GM23338 (cell line): ENCODE measurements at places on chromosomes 6 and 20. TPM values are rescaled to one million over a fixed set of nuclear protein-coding genes. Genes with fewer than 3 reads are reported as not detected.

GRCh38 chr20:34754611-34755010 is 50.5 kb downstream of the TP53INP2 start:
- H3K27ac ChIP-seq = 0 out of 2 replicates have a peak overlapping the region, but pooled peaks have one; percentile 7
- H3K36me3 ChIP-seq = 0 out of 2 replicates have a peak, but pooled peaks cover 8% of the 10 kb centered on the region
- no peak overlapping the region for H3K4me3 ChIP-seq
- H3K4me1 ChIP-seq = no peaks in the 10 kb centered on the region

The PHACTR1 gene
- 11.7 and 19.3 TPM in 2 replicates for total RNA-seq

GRCh38 chr6:1574083-1574761 is 35.5 kb upstream of the FOXC1 start:
- no peaks in the 10 kb centered on the region for H3K27me3 ChIP-seq
- no peak overlapping the region for H3K4me3 ChIP-seq
- DNase-seq = no peak
- H3K27ac ChIP-seq = no peak overlapping the region

DNA sequence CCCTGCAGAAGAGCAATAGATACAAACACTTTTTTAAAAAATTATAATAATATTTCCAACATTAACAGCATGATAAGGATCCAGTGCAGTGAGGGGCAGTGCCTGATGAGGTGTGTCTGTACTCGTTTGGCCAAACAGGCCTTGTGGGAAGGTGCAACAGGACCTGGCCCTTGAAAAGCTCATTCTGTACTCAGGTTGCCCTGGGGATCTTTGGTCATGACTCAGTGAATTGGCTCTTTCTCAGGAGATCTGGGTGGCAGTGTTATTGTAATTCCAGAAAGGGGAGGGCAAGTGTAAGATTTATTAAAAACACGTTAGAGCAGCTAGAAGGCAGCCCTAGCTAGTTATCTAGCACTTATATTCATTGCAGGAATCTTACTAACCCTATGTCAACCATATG is 2.9 kb upstream of the SPINT3 start:
- no peak for DNase-seq
- no peak overlapping the region for H3K4me3 ChIP-seq
- no peak overlapping the region for H3K27ac ChIP-seq
- no peaks in the 10 kb centered on the region for H3K36me3 ChIP-seq
- H3K4me1 ChIP-seq = no peaks in the 10 kb centered on the region

The KHDC1L gene
- total RNA-seq = not detected in 2 replicates

The MICA gene
- total RNA-seq = 18.2 and 22.7 TPM in 2 replicates

GRCh38 chr6:94673251-94673650 is 904.1 kb upstream of the MANEA start:
- H3K4me1 ChIP-seq = no peaks in the 10 kb centered on the region
- H3K36me3 ChIP-seq = no peaks in the 10 kb centered on the region
- DNase-seq = no peak
- no peak overlapping the region for H3K4me3 ChIP-seq

- H3K4me3 ChIP-seq = no peak overlapping the region
- no peaks in the 10 kb centered on the region for H3K27me3 ChIP-seq
- peaks cover 4% of the 10 kb centered on the region; the same call in 1 of the 2 replicates for H3K4me1 ChIP-seq
- DNase-seq = no peak
- H3K36me3 ChIP-seq = no peaks in the 10 kb centered on the region
- no peak overlapping the region for H3K27ac ChIP-seq
Observed at GRCh38 chr6:105560611-105561066, 157.8 kb upstream of the PREP start.

The C20orf141 gene
- total RNA-seq = not detected in 2 replicates

DNA sequence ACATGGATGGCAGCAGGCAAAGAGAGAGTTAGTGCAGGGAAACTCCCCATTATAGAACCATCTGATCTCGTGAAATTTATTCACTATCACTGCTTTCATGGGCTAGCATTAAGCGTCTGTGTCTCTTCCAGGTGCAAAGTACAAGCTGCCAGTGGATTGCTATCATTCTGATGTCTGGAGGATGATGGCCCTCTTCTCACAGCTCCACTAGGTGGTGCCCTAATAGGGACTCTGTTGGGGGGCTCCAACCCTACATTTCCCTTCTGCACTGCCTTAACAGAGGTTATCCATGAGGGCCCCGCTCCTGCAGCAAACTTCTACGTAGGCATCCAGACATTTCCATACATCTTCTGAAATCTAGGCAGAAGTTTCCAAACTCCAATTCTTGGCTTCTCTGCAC is 347.8 kb upstream of the HS3ST5 start:
- H3K4me1 ChIP-seq = 0 out of 2 replicates have a peak, but pooled peaks cover 4% of the 10 kb centered on the region
- no peaks in the 10 kb centered on the region for H3K27me3 ChIP-seq
- DNase-seq = peak; percentile 30
- H3K27ac ChIP-seq = no peak overlapping the region
- H3K36me3 ChIP-seq = no peaks in the 10 kb centered on the region

The ADGRF1 gene
- total RNA-seq = not detected in 2 replicates

DNA sequence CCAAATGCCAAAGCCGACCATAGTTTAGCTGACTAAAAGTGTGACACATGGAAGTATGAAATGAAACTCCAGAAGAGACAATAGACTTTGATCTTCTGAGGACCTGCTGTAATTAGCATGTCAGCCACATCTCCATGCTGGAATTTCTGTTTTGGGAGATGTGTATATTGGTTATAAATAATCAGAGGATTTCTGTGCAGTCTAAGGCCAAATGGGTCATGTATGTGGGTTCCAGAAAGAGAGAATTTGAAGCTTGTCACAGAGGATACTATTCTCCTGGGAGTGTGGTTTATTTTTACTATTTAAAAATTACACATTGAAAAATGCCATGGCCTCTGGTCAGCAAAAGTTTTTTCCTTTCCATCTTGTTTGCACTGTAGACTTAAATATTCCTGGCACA is 405.5 kb upstream of the PLCB4 start:
- no peaks in the 10 kb centered on the region for H3K4me1 ChIP-seq
- no peaks in the 10 kb centered on the region for H3K36me3 ChIP-seq
- no peak for DNase-seq
- H3K27me3 ChIP-seq = no peaks in the 10 kb centered on the region

GRCh38 chr6:131565056-131565455 is 8.0 kb upstream of the ARG1 start:
- H3K4me1 ChIP-seq = no peaks in the 10 kb centered on the region
- H3K4me3 ChIP-seq = no peak overlapping the region
- H3K36me3 ChIP-seq = no peaks in the 10 kb centered on the region
- no peak for DNase-seq
- no peaks in the 10 kb centered on the region for H3K27me3 ChIP-seq

DNA sequence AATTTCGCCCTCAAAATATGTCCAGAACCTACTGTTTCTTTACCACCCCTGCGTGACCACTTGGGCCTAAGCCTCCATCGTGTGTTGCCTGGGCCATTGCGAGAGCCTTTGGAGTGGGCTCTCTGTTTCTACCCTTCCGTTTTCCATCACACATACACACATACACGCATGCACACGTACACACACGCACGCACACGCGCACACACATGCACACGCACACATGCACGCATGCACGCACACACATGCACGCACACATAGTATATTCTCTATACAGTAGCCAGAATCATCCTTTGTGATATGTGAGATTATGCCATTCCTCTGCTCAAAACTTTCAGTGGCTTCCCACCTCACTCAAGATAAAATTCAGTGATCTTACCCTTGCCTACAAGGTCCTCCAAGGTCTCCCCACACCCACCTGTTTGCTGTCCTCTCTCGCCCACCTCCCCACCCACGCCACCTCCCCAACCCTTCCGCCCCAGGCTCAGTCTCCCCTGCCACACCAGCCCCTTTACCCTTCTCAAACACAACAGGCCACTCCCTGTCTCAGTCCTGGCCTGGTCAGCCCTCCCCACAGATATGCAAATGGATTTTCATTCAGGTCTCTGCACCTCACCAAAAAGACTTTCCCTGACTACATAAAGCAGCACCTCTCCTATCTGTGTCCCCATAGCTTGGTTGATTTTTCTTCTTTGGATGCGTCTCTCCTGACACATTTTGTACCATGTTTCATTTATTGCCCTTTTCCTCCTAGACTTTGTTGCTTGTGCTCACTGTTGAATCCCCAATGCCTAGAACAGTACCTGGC is 559.6 kb downstream of the CD83 start:
- DNase-seq = peak; percentile 17
- no peak overlapping the region for H3K4me3 ChIP-seq
- H3K27ac ChIP-seq = no peak overlapping the region
- no peaks in the 10 kb centered on the region; the same call in 1 of the 2 replicates for H3K36me3 ChIP-seq
- H3K4me1 ChIP-seq = peaks cover 12% of the 10 kb centered on the region
